ENCODE measurements at places on chromosomes 7 and 10. TPM values are rescaled to one million over a fixed set of nuclear protein-coding genes. Genes with fewer than 3 reads are reported as not detected.

Gene MINDY4
- total RNA-seq: 3.4 TPM

Gene PNLIPRP3
- total RNA-seq: not detected

Gene FAM131B
- 0.36 TPM for total RNA-seq

Gene FANK1
- total RNA-seq: 3.2 TPM

Gene SPDYE1
- total RNA-seq: not detected

Gene ANXA8L1
- total RNA-seq: 87.4 TPM

Gene AMPH
- total RNA-seq: not detected

Gene CACNA2D1
- total RNA-seq: 5.4 TPM

Gene SMO
- total RNA-seq: 16.5 TPM

Gene COBL
- total RNA-seq: 4.9 TPM

Gene ASB10
- not detected for total RNA-seq

Gene CFAP46
- total RNA-seq: 1.7 TPM

Gene SLC26A5
- not detected for total RNA-seq

Gene SLC18A3
- total RNA-seq: not detected

Gene EBF3
- total RNA-seq: 0.15 TPM

Gene CHCHD3
- 86.3 TPM for total RNA-seq

Gene FAM24B
- total RNA-seq: 16.3 TPM

Gene CPA4
- total RNA-seq: 12.3 TPM

Gene HOXA6
- total RNA-seq: 2.5 TPM
